ENCODE measurements at places on chromosomes 2 and 18.
A peak's percentile ranks its signal among the peaks of the same experiment; 100 is the strongest.

GRCh38 chr2:150872756-150873395, 385.4 kb upstream of the RND3 start:
- DNase-seq: no peak

DNA sequence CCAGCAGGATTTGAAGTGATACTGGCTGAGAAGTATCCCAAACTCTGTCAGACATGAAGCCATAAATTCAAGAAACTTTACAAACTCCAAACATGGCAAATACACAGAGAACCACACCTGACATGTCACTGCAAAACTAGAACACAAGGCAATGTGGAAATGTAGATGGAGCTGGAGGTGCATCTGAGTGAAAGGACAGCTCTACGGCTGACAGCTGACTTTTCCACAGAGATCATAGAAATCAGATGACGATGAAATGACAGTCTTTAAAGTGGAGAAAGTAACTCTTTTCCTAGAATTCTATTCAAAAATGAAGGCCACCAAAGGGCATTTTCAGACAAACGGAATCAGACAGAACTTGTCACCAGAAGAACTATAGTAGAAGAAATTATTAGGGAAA, 97.5 kb downstream of the LDLRAD4 start:
- no peak for DNase-seq

- no peak for DNase-seq
Measured at GRCh38 chr2:143949121-143949848, 570.6 kb downstream of the ZEB2 start.

DNA sequence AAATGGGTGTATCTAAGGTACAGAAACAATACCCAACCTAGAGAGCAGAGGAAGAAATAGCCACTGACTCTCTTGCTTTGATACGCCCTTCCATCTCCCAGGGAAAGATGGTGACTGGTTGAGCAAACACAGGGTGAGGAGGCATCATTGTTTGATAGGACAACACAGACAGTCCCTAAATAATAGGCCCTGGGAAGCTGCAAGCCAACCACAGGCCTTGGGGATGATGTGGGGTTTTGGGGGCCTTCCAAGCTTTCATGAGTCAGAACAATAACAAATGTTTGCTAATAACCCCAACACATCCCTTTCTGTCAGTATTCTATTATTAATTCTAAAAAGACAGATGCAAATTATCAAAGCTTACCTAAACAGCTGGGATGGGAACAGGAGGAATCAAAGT, 9.8 kb downstream of the LGALSL start:
- no peak for DNase-seq

DNA sequence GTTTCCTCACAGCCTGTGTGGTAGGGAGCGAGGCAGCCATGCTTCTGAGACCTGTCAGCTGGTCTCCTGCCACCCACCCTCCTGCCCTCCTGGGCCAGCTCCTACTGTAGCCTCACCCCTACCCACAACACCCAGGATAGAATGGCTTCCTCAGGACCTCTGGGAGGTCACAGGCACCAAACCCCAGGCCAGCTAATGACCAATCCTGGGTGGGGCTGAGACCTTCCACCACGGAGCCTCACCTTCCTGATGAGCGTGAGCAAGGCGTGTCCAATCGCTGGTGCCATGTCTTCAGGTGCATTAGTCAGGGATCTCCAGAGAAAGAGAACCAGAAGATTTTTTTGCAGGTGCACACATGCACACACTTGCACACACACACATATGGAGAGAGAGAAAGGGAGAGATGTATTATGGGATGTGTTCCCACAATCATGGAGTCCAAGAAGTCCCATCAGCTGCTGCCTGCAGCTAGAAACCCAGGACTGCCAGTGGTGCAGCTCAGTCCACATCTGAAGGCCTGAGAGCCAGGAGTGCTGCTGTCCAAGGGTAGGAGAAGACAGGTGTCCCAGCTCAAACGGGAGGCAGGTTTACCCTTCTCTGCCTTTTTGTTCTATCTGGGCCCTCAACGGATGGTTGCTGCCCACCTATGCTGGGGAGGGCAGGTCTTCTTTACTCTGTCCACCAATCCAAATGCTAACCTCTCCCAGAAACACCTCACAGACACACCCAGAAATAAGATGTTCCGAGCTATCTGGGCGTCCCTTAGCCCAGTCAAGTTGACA, 70.4 kb upstream of the HDAC4 start:
- no peak for DNase-seq

DNA sequence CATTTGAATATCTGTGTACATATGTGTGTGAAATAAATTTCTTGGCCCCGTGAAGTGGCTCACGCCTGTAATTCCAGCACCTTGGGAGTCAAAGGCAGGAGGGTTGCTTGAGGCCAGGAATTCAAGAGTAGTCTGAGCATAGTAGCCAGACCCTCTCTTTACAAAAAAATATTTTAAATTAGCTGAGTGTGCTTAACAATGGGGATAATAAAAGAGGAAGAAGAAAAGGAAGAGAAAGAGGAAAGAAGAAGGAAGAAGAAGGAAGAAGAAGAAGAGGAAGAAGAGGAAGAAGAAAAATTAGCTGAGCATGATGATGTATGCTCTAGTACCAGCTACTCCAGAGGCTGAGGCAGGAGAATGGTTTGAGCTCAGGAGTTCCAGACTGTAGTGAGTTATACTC, 52.1 kb upstream of the XPO1 start:
- no peak for DNase-seq

DNA sequence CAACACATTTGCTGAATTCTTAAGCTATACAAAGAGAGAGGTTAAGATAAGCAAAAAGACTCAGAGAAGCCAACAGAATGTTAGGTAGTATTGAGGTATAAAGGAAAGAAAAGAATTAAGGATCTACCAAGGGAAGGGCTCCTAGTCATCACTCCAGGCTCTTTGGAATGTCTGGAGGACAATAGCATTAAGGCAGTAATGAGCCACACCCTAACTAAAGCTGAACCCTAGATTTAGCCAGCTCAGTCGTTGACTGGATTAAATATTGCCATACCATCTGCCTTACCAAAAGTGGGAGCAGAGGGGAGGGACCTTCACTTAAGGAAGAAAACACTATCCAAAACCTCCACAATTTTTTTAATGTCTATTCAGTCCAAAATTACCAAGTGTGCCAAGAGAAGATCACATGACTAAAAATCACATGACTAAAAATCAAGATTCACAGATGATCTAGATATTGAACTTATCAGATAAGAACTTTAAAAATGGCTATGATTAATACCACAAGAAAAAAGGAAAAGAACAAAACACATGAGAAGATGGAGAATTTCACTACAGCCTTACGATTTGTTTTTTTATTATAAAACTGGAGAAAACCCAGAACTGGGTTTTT, 59.7 kb downstream of the EXOC6B start:
- DNase-seq: no peak

GRCh38 chr2:85887566-85888019, 1.2 kb downstream of the ST3GAL5 start:
- DNase-seq: no peak

DNA sequence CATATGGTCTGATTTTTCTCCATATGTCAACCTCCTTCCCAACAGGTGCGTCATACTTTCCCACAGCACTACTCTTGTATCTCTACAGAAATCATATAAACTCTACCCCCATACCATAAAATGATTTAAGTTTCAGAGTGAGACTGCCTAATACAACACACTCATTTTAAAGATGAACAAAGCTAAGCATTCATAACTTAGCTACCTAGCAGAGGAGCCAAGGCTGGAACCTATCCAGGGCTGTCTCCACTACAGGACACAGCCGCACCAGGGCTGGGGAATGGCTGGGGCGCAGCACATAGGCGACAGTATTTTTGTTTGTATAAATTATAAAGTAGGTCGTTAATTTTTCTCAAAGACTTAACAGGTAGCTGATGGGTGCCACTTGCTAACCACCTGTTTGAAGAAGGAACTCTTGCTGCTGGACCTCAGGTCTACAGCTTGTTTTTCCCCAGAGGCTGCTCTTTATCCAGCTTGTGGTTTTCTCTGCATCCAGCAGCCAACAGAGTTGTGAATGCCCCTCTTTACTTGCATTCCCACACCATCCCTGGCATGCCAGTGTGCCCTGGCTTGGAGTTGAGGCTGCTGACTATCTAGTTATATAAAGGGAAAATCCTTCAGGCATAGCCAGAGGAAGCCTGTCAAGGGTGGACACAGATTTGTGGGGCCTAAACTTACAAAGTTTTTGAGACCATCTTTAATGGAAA, 62.0 kb downstream of the HNRNPLL start:
- no peak for DNase-seq

DNA sequence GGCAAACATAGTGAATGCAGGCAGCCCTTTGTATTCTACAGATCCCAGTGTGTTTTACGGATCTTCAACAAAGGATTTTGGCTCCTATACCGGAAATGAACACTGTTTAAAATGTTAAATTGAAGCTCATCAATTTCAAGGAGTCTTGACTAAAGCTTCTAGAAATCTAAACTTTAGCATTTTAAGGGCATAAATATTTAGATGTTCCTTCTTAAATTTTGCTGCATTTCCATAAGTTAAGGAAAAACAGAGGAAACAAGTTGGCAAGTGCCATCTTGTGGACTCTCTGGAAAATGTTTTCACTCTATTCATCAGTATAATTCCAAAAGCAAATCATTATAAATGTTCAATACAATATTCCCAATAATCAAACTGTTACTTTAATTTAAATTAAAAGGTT, 19.6 kb downstream of the CHN1 start:
- DNase-seq: no peak

DNA sequence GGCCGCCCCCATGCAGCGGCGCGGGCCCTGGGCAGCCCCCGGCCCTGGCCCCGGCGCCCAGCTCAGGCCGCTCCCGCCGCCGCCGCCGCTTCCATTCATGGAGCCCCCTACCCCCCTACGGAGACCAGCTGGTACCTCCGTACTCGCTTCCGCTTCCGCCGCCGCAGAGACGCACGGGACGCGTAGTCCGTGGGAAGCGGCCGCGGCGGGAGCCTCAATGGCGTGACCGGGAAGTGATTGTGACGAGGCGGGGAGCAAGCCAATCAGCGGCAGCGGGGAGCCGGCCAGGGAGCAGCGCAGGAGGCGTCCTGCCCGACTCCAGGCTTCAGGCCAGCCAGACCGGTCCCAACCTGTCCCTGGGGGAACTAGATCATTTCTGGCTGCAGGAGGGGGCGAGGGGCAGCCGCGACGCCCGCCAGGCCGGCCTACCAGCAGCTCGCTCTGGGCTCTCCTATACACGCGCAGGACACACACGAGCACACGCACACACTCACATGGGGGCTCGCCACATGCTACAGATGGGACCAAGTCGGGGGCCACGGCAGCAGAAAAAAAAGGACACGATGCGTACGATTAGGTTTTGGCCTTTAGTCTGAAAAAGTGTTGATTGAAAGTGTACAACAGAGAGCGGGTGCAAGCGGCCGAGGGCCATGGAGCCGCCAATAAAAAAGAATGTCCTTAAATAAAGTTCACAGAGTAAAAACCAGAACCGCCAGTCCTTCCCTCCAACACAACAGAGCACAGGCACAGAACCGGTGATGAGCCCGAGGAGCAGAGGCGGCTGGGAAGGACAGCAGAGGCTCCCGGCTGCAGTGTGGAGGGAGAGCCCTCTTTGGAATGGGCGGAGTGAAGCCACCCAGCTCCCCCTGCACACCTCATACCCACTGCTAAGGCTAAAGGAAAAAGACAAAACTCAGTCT, at the start of gene ZNF513:
Gene ZNF513 (minus strand): TSS at position 109 of the 920 bp plus-strand sequence. CDS start 208 bp downstream, outside the sequence.
- peak; percentile 76 for DNase-seq

DNA sequence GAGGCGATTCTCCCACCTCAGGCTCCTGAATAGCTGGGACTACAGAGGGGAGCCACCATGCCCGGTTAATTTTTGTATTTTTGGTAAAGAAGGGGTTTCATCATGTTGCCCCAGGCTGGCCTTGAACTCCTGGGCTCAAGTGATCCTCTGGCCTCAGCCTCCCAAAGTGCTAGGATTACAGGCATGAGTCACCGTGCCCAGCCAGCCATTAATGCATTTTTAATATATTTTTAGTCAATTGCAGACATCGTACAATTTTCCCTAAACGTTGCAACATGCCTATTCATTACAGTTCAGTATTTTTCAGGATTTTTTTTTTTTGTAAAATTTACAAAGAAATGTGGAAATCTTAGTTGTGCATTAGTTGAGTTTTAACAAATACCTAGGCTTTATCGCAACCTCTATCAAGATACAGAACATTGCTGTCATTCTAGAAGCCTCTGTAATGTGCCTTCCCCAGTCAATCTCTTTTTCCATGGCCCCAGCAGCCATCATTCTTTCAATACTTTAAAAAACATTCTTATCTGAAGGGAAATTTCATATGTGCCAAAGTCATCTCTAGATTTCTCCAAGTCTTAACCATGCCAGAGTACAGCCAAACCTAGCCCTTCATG, 14.7 kb downstream of the NABP1 start:
- DNase-seq: no peak

- no peak for DNase-seq
Measured at GRCh38 chr18:69755041-69755440, 192.6 kb downstream of the CD226 start.

DNA sequence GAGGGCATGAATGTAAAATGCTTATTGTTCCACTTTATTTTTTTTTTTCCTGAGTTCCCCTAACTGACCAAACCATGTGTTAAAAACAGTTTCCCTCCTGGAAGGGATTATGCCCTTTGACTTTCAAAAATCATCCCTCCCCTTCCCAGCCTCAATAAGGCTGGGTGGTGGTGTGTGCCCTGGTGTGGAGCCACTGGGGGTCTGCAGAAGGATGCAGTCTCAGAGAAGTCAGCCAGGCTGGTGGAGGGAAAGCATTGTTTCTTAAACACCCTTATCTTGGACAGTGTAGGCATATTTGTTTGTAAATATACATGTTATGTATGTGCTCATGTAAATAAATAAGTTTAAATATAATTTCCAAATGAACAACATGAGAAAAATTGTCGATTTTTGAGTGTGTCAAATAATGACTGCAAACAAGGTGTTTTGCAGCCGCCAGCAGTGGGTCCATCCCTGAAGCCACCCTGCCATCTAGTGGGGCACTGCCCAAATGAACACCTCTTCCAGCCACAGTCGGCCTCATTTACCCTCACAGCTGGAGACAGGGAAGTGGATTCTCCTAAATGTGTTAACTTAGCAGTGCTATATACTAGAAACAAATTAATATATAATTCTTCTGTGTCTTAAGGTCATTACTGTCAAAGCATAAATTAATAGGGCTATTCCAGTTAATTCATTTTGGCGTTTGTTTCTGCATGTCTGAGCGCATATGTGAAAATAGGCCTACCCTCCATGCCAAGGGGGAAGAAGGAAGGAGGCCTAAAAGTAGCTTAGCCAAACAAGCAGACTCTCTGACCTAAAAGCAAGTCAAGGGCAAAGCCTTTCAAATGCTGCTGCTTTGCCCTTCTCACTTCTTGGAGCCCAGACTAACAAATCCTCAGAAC, 209.6 kb upstream of the PIK3C3 start:
- no peak for DNase-seq

DNA sequence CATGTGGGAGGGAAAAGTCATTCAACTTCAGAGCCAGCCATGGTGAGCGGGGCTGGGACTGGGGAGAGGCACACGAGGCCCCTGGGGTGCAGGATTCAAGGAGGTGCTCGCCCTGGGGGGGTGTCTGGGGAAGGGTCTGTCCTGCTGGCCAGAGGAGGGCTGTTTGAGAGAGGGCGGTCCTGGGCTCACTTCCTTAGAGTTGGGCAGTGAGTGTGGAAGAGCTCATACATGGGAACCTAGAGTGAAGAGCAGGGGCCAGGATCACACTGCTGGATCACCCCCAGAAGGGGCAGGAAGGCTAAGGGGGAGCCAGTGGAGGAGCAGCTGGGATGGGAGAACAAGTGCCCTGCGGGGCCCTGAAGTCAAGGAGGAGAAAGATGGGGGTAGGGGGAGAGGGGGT, 6.5 kb downstream of the SH3BP4 start:
- DNase-seq: no peak

All from memory B cell (primary cell).